ENCODE measurements at places on chromosomes 6 and 20.
A peak's percentile ranks its signal among the peaks of the same experiment; 100 is the strongest.

DNA sequence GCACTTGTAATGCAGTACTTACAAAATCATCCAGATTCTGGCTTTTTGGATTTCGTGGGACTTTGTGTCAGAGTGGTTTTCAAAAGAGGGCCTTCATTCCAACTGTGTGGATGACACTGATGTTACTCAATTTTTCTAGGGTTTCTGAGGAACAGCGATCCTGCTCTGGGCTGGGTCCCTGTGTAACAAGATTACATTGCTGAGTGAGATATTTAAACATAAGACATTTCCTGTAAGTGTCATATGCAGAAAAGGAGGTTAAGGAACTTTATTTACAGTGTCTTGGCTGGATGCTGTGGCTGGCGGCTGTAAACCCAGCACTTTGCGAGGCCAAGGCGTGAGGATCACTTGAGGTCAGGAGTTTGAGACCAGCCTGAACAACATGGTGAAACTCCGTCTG lies 6.7 kb downstream of the ZFAND3 start:
- DNase-seq = no peak

- peak; percentile 81 for DNase-seq
These were observed 6.7 kb downstream of the TCEA2 start for GRCh38 chr20:64069614-64070243.

GRCh38 chr6:62441182-62441581 lies 155.2 kb upstream of the KHDRBS2 start:
- DNase-seq = no peak

GRCh38 chr6:73667798-73668197 lies 14.0 kb upstream of the SLC17A5 start:
- DNase-seq = no peak

- DNase-seq = peak; percentile 93
These were observed 2.1 kb upstream of the DDX27 start for GRCh38 chr20:49216991-49217578.

GRCh38 chr20:43294031-43294430 lies 104.3 kb upstream of the PTPRT start:
- no peak for DNase-seq

- no peak for DNase-seq
These were observed 162.2 kb upstream of the BMP2 start for GRCh38 chr20:6605055-6605935.

DNA sequence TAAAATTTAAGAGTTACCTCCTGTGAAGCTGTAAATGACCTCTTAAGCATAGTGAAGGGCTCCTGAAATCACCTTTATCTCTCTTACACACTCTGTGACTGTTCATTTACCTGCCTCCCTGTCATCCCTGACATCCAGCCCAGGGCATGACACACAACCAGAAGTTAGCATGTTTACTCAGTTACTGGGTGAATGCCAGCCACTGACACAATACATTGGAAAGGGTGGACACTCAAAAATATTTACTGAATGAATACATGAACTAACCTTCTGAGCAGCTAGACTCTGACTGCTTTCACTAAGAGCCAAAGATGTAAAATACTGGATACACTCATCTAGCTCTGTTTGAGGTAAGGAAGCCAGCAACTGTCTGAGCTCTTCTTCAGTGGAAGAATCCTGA lies 25.3 kb downstream of the SERAC1 start:
- DNase-seq = no peak

DNA sequence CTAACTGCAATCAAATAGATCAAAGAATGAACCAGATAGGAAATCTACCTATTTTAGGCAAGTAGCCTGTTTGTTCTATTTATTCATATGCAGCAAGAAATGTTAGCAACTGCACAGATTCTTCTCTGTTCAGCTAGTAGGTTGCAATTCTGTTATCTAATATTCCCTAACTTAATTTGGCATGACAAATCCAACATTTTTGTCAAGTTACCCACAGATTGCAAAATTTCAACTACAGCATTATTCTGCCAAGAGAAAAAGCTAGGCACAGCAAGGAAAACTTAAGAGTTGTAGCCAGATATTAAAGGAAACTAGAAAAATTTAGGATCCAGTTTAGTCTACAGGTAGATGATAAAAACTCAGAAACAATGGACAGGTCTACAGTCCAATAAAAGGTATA lies 104.4 kb upstream of the SYNCRIP start:
- DNase-seq = no peak

DNA sequence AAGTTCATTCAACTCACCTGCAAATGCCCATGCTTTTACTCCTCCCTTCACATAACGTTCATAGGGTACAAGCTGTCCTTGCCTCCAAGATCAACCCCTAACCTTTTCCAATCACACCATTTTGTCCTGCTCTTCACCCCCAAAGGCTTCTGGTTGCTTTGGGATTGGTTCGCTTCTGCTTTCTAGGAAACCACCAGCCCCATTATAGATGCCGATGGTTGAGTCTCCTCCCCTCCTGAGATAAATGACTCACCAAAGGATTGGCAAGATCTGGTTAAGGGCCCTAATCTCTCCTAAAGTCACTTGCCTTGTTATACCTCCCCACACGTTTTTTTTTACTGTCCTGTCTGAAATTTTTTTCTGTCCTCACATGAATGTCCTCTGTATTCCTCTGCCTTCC lies 311.4 kb downstream of the HACE1 start:
- no peak for DNase-seq

- DNase-seq = no peak
These were observed 84.3 kb upstream of the TAB2 start for GRCh38 chr6:149233056-149233715.

- no peak for DNase-seq
These were observed 680.9 kb downstream of the MAFB start for GRCh38 chr20:40008177-40008576.

- DNase-seq = no peak
These were observed 16.6 kb upstream of the EXOC2 start for GRCh38 chr6:709471-710056.

- DNase-seq = no peak
These were observed 24.3 kb upstream of the LRFN2 start for GRCh38 chr6:40611434-40611833.

GRCh38 chr6:102197211-102197610 lies 803.7 kb downstream of the GRIK2 start:
- DNase-seq = no peak

GRCh38 chr6:150549674-150550101 lies 50.0 kb upstream of the PLEKHG1 start:
- DNase-seq = no peak

- no peak for DNase-seq
These were observed 534.5 kb downstream of the MAFB start for GRCh38 chr20:40154514-40154913.

Data from upper lobe of left lung (tissue), 6 donors.